ENCODE measurements at places on chromosomes 3 and 15.
A peak's percentile ranks its signal among the peaks of the same experiment; 100 is the strongest.

DNA sequence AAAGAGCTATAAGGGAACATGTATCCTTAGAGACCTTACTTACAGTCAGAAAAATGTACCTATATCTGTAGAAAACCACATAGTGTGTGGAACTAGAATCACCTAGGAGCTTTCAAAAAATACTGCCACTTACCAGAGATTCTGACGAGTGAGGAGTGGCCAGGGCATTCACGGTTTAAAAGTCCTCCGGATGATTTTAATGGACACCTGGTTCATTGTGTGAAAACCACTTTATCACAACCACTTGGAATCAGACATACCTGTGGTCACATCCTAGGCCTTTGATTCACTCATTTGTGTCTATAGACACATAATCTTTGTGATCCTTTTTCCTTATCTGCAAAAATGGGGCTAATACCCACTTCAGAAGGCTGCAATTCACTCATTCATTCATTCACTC is 159.8 kb downstream of the MBNL1 start:
- DNase-seq, result no peak

DNA sequence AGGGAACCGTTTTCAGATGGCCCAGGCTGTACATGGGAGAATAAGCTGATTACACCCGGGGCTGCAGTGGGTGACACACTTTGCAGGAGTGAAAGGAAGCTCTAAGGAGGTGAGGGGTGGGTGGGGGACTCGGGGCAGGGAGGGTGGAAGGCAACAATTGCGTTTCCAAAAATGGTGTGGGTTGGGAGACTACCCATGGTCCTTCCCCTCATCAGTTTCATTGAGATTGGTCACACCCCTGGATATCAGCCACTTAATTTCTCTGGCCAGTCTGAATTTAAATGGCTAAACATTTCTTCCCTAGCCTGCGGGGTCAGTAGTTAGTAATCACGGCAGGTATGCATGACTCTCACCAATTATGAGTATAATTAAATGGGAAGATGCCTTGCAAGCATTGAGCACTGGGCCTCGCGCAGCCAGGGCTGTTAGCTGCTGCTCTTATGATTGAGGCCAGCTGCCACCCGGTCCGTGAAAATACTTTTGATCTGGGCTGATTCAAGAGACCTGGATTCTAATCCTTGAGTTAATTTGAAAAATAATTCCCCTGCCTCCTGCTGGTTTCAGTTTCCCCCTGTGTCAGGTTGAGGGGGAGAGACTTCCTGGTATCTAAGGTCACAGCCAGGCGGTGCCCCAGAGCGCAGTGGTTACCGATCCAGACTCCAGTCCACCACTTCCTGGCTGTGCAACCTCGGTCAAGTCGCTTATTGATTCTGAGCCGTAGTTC is 23.3 kb downstream of the SLC6A6 start:
- peak; percentile 68 for DNase-seq

- no peak for DNase-seq
Observed at GRCh38 chr3:89358281-89358680, 250.9 kb downstream of the EPHA3 start.

DNA sequence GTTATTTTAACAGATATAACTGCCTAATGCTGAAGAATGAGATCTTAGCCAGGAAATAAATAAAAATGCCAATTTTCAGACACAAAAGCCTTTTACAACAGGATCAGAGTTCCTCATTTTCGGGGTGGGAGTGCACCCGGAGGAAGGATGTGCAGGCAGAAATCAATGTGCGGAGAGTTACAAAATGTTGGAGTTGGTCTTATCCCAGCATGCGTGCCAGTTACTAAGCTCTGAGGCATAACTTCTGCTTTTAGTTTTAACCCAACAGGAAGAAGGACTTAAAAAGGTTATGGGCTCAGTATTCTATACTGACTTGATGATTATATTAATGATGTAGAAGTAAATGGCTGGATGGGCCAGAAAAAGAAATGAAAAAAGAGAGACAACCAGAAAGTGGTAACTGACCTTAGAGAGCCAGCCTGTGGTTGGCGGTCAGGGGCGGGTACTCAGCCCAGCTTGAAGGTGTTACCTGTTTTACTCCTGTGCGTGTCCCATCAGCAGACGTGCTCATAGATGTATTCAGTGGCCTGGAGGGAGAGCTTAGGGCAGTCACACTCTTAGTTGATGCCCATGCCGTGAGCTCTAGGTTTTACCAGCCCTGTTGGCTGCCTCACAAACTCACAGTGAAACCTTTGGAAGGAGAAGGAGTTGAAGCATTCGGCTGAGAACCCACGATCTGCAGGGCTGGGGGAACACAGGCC is 164.7 kb downstream of the SV2B start:
- no peak for DNase-seq

DNA sequence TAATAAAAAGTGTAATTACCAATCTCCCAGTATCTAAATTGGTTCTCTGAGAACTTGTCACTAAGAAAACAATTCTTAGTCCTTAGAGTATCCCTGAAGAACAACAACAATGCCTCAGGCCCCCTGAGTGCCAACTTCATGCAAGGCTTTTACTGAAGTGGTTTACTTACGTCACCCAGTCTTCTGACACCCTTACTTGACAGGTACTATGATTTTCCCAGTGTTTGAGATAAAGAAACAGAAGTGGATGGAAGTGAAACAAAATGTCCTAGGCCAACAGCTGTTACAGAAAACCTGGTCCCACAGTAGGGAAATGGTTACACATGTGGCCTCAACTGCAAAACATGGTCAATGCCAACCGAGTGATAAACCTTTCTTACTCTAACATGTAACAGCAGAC is 331.1 kb downstream of the FOXP1 start:
- no peak for DNase-seq

Data from CD4-positive, alpha-beta T cell treated with Interleukin-12 subunit alpha and Interleukin-12 subunit beta, for 1 hour (primary cell).